ENCODE measurements at places on chromosomes 6 and 20.

DNA sequence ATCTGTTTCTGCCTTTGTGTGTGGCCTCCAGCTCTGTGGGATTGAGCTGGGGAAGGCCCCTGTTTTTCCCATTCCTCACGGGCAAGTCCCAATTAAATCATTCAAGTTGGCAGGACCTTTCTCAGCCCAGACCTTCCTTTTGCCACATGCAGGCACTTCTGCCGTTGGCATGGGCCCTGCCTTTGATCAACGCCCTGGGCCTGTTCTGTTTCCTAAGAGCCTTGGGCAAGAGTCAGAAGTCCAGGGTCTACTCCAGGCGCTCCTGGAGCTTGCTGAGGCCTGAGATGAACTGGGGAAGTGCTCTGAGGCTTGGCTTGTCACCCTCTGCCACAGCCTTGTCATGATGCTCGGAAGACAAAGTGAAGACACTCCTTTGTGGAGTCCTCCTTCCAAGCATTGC, 7.1 kb downstream of the IP6K3 start:
- no peak for DNase-seq

DNA sequence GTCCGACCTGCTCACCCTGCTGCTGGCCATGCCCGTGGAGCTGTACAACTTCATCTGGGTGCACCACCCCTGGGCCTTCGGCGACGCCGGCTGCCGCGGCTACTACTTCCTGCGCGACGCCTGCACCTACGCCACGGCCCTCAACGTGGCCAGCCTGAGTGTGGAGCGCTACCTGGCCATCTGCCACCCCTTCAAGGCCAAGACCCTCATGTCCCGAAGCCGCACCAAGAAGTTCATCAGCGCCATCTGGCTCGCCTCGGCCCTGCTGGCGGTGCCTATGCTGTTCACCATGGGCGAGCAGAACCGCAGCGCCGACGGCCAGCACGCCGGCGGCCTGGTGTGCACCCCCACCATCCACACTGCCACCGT, 885 bp downstream of the NTSR1 start:
- DNase-seq = no peak

DNA sequence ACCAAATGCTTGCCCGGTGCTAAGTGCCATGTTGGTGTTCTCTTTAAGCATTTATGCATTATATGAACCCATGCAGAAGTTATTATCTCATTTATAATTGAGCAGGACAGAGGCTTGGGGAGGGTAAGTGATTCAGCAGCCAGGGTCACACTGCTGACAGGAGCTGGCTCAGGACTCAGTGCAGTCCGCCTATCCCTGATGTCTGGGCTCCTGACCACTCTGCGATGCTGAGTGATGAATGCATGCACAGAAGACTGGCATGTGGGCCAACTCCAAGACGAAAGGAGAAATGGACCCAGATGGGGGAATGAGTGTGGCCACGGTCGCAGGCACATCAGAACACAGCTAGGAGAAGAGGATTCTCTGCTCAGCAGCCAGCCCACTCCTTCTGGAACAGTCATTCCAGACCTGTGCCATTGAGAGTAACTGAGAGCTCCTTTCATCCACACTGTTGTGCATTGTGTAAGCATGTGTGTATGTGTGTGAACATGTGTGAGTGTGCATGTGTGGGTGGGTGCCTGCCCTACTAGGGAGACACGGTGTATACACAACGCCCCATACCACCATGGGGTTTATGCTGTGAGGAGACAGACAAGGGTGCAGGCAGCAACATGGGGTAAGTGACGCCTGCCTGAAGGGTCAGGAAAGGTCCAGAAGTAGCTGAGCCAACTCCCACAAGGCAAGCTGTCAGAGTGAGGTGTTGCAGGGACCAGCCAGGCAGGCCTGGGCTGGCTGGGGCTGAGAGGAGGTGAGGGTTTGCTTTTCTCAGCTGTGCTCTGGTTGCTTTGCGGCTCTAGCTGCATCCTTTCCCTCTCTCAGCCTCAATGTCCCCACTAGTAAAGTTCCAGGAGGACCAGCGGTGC, 97.8 kb upstream of the PMEPA1 start:
- DNase-seq = no peak

DNA sequence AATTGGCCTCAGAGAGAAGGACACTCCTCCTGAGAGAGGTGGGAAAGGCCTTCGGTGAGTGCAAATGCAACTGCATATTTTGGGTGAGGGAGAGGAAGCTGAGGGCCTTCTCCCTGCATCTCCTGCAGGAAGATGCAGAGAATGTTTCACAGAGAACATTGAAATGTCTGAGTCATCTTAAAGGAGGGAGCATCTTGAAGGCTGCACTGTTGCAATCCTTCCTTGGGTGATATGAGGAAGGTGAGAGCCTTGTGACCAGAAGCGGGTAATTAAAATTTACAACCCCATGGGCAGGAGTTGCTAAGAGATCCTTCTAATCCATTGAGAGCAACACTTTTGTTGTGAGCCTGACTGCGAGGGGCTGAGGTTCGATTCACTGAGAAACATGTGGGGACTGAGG, 375.7 kb upstream of the MARCKS start:
- no peak for DNase-seq

DNA sequence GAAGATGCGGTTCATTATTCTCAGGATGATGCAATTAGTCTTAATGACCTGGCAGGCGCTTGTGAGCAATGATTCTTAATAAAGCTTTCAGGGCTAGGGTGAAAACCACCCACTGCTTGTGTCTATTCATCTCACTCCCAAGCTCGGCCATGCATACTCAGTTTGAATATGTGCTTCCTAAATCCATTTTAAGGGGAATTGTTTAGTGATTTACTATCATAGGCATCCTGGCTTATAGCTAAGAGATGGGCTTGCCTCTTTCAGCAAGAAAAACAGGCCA, 141.1 kb upstream of the SLC24A3 start:
- DNase-seq = peak; percentile 95

- DNase-seq = no peak
Measured at GRCh38 chr20:36334281-36335205, 28.4 kb downstream of the DLGAP4 start.

- no peak for DNase-seq
Measured at GRCh38 chr6:91171754-91172462, 585.0 kb upstream of the MAP3K7 start.

DNA sequence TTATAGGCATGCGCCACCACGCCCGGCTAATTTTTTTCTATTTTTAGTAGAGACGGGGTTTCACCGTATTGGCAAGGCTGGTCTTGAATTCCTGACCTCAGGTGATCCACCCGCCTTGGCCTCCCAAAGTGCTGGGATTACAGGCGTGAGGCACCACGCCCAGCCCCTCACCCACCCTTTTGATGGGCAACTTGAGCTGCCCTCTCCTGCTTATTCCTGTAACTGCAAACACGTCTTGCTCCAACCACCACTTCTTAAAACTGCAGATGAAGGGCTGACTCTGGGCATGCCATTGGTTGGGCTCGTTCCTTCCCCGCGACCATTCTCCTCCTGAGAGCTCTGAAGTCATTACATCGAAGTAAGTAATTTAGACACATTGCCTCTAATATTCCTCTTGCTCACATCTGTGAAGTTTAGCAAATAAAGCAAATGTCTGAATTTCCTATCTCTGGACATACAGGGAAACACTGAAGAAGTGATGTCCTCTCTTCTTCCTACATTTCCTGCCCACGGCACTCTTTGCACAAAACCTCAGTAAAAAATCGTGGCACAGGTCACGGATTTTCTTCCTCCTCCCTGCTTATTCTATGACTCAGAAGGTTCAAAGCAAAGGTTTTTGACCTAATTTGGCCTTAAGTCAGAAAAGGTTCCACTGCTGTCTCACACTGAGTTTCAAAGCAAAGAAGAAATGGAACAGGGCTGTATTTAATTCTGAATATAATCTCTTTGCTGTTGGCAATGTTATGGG, 117.5 kb downstream of the GMPR start:
- DNase-seq = no peak

GRCh38 chr6:41379306-41379705, 43.9 kb downstream of the NCR2 start:
- DNase-seq = no peak

- no peak for DNase-seq
Measured at GRCh38 chr6:25927756-25928216, 2.7 kb downstream of the SLC17A2 start.

DNA sequence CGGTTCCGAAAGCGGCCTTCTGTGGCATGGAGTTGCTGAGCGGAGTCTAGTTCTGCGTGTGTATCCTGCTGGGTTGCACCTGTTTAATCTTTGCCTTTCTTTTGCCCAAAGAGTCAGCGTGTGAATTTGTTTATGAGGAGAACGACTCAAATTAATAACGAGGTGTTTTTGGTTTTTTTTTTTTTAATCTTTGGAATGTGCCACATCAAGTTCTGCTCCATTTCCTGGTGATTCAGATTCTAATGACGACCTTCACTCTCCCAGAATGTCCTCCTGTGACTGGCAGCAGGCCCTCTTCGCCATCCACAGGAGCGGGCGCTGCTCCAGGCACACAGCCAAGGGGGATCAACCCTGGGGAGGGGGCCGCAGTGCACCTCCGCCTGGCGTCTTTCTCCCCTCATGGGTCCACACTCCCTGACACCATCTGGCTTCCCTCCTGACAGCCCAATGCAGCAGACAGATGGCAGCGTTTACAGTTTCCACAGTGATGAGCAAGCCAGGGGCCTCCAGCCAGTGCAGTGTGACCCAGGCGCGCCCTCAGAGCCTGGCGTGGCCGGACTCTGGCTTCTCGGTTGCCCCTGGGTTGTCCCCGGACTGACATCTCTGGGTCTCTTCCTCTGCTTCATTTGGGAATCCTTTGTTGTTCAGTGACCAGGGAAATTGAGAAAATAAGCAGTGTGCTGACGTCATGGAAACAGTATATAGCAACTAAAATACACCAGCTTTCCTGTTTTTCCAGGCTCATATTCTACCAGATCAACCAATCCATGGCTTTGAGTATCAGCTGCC, 27.5 kb upstream of the AFDN start:
- no peak for DNase-seq

DNA sequence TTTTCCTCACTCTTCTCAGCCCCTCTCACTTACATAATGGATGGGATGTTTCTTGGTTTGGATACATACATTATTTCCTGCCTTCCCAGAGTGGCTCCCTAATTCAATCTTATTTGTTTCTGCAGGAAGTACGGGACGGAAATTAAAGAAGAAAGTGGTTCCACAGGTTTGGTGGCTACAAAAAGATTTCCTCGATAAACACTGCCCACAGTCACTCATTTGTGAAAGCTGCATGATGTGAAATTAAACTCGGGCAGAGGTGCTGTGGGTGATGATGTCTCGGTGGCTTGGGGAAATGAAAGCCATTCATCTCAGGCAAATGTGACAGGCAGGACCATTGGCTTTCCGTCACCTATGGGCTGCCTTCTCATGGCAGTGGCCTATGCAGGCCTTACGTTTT, 119.5 kb upstream of the KCNG1 start:
- DNase-seq = no peak

GRCh38 chr6:124903797-124904196, 58.4 kb upstream of the RNF217 start:
- no peak for DNase-seq

GRCh38 chr20:2292416-2293110, 3.2 kb upstream of the TGM3 start:
- DNase-seq = no peak

DNA sequence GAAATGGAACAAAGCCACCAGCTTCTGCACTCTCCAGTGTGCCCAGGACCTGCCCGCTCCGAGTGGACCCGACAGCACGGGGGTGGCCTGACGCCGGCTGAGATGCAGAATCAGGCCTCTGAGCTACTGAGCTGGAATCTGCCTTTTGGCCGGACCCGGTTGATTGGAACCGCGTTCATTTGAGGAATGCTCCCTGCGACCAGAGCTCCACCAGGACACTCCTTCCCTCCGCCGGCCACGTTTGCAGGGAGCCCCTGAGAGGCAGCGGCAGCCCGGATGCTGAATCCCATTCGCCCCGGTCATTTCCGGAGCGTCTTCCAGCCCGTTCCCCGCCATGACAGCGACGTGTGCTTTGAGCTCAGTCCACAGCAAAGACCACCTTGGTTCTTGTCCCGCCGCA, 392.7 kb downstream of the THBS2 start:
- no peak for DNase-seq

- peak; percentile 67 for DNase-seq
Measured at GRCh38 chr6:35058865-35059522, 82.1 kb downstream of the TCP11 start.

DNA sequence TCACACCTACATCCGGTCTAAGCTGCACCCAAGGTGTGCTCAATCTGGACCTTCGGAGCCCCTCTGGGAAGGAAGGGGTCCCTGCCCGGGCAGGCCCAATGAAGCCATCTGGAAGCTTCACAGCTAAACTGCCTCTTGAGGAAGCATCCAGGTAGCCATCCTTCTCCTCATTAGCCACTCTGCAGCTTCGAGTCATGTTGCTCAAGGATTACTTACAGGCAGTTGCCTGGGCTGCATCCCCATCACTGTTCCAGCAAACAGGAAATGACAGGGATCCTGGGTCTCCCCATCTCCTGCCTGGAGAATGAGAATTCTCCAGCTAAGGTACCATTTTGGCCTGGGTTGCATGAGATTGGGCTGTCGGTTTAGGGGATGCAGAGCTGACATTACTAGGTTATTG, 91.7 kb downstream of the ERMARD start:
- no peak for DNase-seq

- no peak for DNase-seq
Measured at GRCh38 chr6:17865243-17865642, 122.2 kb downstream of the KIF13A start.

DNA sequence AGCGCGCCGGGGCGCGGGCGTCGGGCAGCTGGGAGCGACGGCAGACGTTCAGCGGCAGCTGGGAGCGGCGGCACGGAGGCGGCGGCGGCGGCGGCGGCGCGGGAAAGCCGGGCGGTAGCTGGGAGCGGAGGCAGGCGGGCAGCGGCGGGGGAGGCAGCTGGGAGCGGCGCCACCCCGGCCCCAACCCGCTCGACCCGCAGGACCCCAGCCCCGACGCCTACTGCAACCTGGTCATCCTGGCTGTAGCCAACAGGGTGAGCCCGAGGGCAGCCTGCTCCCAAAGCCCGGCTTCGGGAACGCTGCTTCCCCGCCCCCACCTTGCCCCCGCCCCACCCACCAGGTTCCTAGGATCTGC, 8.9 kb downstream of the CCM2L start:
- no peak for DNase-seq

DNA sequence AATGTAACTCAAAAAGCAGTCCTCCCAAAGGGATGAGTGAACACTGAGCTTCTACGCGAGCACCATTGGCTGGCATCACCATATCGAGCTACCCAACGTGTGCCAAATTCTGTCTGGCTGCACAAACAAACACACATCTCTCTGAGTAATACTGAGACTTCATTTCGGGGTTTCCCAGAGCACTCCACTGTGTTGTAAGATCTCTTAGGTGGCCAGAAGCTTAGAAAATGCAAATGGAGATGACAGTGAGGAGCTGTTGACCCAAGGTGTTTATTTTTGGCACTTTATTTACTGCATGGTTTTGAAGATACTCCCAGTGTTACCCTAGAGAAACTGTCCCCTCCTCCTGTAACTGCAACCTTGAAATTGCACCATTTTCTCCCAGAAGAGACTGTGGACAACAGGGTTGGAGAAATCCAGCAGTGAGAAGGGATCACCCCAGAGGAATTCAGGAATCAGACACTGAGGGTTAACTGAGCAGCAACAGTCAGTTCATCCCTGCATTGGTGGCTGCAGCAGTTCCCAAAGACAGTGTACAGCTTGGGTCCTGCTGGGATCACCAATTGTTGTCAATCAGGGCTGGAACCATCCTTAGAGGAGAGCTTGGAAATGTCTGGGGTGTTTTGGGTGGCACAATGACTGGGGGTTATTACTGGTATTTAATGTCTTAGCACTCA, 1.0 kb upstream of the RIPOR2 start:
- peak; percentile 73 for DNase-seq
